ENCODE measurements at places on chromosomes 12 and 14.

- DNase-seq = no peak
These were observed 1018.5 kb downstream of the LRFN5 start for GRCh38 chr14:42624980-42625761.

GRCh38 chr14:97198813-97199212 is 401.6 kb downstream of the VRK1 start:
- no peak for DNase-seq

DNA sequence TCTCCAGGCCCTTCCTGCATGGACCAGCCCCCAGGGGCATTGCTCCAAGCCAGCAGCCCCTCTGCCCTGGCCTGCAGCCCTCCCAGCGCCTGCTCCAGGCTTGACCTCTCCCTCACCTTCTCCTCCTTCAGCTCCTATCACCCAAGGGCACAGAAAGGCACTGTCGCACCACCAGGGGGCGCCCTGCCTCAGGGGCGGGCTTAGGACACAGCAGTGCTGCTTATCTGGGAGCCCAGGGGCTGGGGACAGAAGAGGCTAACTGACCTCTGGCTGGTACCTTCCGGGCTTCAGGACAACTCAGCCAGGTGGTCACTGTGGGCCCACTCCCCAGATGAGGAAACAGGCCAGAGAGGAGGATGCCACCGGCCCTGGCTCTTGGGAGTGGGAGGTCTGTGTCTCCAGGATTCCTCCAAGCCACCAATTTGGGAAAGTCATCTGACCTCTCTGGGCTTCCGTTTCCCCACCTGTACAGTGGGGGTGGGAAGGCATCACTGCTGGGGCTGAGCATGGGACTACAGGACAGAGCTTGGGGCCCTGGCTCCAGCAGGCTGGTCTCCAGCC is 25.3 kb upstream of the GPR132 start:
- peak; percentile 68 for DNase-seq

DNA sequence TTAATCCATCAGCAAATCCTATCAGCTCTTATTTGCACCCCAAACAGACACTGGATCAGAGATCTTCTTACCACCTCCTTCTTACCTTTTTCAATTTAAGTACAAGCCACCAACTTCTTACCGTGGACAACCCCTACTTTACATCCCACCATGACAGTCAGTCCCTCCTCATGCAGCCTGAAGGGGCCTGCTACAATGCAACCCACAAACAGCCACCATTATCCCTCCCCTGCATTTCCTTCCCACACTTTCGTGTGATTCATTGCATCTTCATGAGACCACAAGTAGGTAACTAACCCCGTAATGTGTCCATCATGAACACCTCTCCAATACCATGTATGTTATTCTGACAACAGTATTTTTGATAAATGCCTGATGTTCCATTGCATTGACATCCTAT is 108.6 kb downstream of the BCL11B start:
- DNase-seq = no peak

DNA sequence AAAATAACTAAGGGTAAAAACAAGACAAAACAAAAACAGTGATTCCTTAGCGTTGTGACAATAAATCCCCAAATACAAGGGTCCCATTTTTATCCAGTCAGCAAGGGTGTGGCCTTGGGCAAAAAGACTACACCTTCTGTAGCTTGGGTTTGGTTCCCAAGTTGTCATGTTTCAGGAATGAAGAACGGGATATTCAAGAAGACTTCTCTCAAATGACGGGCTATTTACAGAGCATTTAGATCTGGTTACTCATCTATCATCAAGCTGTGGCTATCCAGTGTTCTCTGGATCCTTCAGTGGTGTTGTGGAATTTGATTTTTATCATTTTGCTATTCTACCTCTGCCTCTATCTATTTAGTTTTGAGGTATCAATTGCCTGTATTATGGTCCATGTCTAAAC is 219.7 kb downstream of the SLC25A21 start:
- no peak for DNase-seq

GRCh38 chr12:57758552-57759359 is 3.9 kb downstream of the MARCHF9 start:
- no peak for DNase-seq

GRCh38 chr12:89571491-89572195 is 45.8 kb upstream of the POC1B start:
- DNase-seq = no peak

- no peak for DNase-seq
These were observed 96.5 kb downstream of the DUSP16 start for GRCh38 chr12:12466157-12466556.

GRCh38 chr12:112848972-112849371 is 57.4 kb downstream of the RPH3A start:
- no peak for DNase-seq

DNA sequence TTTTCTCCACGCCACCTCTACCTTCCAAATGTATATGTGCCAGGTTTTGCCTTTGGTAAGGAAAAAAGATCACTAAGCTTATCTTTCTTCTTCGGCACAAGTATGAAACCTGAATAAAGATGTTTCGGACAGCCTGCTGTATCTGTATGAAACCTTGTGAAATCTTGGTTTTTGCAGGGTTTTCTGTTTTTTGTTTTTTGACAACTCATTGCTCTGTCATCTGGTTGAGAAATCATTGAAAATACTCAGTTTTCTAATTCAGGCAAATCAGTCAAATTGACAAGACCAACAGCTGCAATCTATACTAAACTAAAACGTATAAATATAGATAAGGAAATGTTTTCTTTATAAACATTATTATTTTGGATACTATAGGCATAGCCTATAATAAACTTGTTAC is 63.1 kb upstream of the FGD4 start:
- DNase-seq = no peak

GRCh38 chr12:45260104-45260815 is 44.4 kb downstream of the ANO6 start:
- no peak for DNase-seq

GRCh38 chr14:20177433-20177974 is 13.2 kb upstream of the OR11G2 start:
- DNase-seq = no peak

DNA sequence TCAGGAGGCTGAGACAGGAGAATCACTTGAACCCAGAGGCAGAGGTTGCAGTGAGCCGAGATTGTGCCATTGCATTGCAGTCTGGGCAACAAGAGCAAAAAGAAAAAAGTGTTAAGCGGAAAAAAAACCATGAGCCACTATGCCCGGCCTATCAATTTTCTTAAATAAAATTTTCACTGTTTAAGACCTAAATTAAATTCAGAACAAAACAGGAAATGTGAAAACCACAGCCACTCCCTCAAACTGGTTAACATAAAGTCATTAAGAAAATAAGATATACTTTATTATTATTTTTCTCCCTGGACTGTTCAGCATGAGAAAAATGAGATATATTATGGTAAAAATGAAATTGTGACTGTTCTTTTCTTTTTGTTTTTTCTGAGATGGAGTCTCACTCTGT is 44.6 kb upstream of the GCH1 start:
- DNase-seq = no peak

- DNase-seq = no peak
These were observed 15.4 kb downstream of the TMEM52B start for GRCh38 chr12:10194160-10194670.

DNA sequence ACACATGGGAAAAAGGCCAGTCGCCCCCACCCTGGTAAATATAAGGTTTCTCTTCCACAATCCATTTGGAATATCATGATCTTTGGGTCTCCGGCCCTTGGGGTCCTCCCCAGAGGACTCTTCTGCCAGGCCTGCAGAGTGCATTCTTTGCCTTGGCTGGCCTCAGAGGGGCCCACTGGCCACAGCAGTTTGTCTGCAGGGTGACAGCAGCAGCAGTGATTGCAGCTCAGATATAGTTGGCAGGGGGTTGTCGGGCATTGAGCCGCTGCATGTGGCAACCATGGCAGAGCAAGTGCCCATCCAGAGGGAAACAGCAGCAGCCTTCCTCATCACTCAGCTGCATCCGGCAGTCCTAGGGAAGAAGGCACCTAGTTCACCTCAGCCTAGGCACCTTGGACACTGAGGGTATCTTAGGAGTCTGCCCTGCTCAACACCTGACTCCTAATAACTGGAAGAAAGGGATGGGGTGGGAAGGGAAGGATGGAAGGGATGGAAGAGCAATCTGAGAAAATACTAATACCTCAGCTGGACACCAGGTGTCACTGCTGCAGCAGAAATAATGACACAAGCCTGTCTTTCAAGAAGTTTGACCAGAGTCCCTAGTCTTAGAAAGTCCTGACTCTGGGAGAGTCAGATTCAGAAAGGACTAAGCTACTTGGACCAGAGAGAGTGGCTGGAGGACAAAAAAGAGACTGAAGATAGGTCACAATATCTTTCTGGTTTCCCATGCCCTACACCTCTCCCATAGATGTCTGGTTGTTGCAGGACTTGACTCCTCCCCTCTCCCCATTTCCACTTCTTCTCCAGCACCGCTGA is 8.9 kb downstream of the AJUBA start:
- no peak for DNase-seq

DNA sequence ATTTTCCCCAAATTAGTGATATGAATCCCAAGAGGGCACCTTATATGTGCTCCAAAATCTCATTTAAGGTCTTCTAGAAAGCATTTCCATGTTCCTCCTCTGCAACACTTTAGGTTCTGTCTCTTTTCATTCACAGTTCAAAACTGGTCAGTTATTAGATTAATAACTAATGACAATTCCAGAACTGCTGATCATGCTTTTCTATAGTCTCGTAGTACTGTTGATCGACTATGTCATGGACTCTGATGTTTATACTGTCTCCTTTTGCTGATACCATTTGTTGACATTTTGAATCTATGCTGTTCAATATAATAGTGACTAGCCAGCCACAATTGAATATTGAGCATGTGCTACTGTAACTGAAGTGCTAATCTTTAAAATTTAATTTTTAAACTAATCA is 728.3 kb downstream of the LRFN5 start:
- DNase-seq = no peak

- no peak for DNase-seq
These were observed 585.4 kb downstream of the SNAPC1 start for GRCh38 chr14:62347562-62348011.

GRCh38 chr14:92660571-92660970 is 87.9 kb downstream of the LGMN start:
- DNase-seq = no peak

- no peak for DNase-seq
These were observed at the start of gene C12orf50 for GRCh38 chr12:88029093-88029665. Gene C12orf50 (minus strand): TSS chr12:88029401. CDS start chr12:88026962, 2,439 bp downstream.

DNA sequence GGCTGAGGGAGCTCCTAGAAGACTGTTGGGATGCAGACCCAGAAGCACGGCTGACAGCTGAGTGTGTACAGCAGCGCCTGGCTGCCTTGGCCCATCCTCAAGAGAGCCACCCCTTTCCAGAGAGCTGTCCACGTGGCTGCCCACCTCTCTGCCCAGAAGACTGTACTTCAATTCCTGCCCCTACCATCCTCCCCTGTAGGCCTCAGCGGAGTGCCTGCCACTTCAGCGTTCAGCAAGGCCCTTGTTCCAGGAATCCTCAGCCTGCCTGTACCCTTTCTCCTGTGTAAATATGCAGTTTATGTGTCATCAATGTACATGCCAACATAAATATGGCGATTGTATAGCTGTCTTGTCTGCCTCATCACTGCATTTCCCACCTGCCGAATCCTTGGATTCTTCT is 7.5 kb downstream of the AMHR2 start:
- no peak for DNase-seq

GRCh38 chr12:82027612-82028011 is 268.5 kb upstream of the PPFIA2 start:
- no peak for DNase-seq

DNA sequence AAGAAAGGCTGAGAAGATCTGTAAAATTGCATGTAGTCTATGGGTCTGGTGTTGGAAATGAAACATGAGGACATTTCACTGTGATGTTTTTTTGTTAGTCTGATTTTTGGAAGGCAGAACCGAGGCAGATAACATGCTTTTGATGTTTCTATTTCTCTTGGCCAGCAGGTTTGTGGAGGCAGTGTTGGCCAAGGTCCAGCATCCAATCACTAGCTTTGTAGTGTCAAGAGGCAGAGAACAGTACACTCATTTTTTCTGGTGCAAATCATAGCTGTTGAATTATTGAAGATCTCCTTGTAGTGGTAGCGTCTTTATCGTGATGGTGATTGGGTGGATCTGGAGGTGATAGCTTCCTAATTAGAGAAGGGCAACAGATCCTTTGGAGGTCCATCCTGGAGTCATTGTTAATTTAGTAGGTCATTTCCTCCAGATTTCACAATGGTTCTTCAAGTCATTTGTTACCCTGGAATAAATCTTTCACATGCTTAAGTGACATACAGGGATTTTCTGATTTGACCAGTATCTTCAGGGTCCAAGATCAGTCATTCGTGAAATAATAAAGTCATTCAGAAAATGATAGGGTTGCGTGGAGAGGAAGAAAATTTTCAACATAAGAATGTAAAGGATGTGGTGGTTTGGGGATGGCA is 252.4 kb upstream of the CPNE8 start:
- DNase-seq = peak; percentile 75

DNA sequence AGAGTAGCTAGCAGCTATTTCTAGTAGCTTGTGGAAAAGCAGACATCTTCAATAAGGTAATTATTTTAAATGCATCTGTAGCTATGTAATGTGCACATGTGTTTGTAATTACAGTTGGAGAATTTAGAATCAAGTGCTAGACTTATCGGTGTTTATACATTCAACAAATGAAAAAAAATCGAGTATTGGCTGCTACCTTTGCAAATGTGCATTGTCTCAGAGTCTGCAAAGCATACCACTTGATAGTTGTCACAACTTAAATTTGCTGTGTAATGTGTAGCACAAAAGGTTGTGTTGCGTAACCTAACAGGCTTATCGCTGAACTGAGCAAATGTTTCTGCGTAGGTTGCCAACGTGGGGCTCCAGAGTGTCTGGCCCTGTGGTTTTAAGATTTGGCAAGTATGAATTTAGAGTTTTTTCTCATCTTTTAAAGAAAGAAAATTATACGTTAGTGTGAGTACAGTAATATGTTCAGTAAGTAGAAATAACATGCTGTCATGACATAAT is 44.3 kb downstream of the TMTC2 start:
- DNase-seq = no peak

DNA sequence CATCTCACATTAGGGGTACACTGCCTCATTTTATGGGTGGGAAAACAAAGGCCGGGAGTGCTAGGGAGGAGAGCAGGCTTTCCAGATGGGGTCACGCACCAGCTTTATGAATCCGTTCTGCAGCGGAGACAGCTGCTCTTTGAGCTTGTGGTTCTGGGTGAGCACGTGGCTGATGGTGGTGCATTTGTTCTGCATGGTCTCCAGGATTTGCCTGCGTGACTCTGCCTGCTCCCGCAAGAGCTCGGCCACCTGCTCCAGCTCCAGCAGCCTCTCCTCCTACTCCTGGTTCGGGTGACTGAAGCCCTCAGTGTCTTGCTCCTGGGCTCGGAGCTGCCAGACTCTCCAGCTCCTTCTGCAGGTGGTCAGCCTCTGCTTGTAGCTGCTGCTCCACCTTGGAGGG is 23.6 kb upstream of the BLTP3B start:
- DNase-seq = no peak

GRCh38 chr14:52834440-52834842 is 43.0 kb upstream of the GNPNAT1 start:
- no peak for DNase-seq

DNA sequence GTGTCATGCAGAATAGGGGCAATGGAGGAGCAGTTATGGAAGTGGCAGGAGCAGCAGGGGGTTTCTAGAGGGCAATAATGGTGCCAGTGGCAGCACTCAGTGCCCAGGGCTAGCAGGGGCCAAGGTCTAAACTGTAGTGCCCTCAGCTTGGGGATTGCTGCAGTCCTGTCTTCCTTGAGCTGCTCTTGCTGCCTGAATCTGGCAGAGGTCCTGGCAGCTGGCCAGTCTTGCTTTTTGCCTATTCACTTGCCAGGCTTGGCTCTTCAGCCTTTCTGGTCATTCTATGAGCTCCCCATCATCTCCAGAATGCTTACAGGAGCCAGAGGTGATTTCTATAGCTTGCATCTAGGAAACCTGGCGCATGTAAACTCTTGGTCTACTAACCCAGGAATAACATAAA is 72.0 kb downstream of the SUDS3 start:
- no peak for DNase-seq
